ENCODE measurements at places on chromosomes 7 and 10.

DNA sequence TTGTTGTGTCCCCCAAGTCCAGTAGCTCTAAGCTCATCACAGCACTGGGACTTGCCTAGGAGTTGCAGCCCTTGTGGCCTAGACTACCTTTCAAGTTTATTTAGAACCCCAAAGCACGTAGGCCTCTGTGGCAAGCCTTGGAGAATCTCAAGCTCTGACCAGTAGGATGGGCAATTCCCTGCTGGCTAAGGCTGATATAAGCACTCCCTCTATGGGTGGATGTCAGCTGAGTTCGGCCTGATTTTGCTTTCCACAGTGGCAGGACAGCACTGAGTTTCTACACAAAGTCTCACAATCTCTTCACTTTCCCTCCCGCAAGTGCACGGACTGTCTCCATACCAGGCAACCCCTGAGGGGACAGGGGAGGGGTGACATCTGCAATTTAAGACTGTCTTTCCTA lies 886.4 kb upstream of the LRRN3 start:
- no peak for DNase-seq

DNA sequence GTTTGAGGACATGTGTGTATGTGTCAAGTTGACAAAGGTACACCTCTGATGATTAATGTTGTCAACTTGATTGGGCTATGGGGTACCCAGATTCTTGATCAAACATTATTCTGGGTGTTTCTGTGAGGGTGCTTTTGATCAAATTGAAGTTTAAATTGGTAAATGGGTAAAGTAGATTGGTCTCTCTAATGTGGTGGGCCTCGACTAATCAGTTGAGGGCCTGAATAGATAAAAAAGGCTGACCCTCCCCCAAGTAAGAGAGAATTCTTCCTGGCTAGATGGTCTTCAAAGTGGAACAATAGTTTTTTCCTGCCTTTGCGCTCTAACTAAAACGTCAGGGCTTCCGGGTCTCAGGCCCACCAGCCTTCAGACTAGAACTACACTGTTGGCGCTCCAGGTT lies 309.9 kb upstream of the MGMT start:
- DNase-seq, result no peak

GRCh38 chr10:48525113-48525512 lies 79.8 kb downstream of the ARHGAP22 start:
- no peak for DNase-seq

DNA sequence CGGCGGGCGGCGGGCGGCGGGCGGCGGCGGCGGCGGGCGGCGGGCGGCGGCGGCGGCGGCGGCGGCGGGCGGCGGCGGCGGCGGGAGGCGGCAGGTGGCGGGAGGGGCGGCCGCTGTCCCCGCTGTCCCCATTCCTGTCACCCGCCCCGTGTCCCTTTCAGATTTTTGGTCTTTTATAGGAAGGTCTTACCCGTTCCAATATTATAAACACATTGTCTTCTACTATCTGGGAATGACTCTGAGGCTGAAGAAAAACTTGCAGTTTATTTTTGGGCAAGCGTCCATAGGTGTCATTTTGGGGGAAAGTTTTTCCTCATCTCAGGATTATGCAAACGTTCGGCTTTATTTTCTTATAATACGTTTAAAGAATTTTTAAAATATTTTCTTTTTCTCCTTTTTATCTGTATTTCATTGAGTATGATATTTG lies 578 bp downstream of the ZNF713 start:
- peak; percentile 17 for DNase-seq

DNA sequence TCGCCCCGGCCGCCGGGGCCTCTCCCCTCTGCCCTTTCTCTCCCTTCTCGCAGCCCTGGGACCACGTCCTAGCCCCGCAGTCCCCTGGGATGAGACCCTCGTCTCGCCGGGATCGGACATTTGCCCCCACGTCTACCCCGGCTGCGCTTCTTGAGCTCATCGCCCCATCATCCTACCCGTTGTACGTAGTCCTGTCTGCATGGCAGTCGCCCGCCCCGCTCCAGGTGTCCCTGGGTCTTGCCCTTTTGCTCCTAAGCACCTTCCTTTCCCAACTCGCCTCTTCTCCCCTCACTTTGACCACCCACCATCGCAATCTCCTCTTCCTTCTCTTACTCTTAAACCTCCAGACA lies 582 bp downstream of the TPST1 start:
- peak; percentile 17 for DNase-seq

DNA sequence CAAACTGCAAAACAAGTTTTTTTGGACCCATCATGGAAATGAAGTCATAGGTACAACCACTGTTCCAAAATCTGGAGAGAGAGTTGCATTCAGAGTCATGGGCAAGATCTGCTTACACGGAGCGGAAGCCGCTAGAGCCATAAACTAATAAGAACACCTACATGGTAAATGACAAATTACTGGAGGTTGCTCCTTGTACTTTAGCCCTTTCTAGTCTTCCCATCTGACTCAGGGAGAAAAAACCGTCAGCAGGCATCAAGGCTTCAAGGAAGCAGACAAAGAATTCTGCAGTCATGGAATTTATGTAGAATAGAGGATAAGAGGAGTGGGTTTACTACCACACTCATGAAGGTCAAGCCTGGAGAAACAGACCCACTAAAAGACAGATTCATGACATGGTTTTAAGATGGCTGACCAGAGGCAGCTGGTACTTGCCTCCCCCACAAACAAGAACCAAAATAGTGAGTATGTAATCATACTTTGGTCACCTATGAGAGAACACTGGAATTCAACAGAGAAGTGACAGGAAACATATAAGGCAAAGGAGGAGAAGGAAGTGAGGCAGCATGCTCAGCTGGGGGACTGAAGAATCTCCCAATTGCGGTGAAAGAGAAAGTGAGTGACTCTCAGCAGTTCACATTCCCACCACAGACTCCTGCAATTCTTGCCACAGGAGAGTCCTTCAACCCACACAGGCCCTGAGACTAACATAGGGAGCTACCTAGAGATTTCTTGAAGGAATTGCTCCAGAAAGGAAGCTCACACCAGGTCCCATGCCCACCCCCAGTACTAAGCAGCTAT lies 42.4 kb upstream of the ASAH2 start:
- no peak for DNase-seq

DNA sequence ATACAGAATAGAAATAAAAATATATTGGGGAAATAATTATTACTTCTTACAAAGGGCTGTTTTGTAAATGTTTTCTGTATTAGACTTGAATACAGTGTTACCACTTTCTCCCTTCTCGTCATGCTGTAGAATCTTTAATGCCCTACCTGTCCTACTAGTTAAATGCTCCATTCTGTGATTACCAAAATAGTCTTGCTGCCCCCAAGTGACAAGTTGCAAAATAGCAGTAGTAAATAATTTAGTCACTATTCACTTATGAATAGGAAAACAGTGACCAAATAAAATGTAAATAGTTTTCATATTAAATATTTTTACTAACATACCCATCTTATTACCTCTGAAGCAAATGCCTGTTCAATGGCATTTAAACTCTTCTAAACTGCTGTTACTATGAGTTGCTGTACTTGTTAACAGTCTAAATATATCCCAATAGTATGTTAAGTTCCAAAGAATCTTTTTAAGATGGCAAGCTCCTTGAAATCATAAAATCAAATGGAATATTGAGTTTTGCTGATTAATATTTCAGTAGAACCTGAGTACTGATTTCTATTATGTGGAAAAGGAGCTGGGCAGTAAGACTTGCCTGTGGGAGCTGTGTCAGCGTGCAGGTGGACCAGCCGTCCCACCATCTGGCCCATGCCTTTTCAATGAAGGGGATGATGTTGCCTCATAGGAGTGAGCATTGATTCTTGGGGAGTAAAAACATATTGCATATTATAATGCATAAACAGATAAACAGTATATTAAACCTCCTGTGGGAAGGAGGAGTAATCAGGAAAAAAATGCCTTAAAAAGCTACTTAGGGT lies 18.1 kb upstream of the OIT3 start:
- DNase-seq, result peak; percentile 31

DNA sequence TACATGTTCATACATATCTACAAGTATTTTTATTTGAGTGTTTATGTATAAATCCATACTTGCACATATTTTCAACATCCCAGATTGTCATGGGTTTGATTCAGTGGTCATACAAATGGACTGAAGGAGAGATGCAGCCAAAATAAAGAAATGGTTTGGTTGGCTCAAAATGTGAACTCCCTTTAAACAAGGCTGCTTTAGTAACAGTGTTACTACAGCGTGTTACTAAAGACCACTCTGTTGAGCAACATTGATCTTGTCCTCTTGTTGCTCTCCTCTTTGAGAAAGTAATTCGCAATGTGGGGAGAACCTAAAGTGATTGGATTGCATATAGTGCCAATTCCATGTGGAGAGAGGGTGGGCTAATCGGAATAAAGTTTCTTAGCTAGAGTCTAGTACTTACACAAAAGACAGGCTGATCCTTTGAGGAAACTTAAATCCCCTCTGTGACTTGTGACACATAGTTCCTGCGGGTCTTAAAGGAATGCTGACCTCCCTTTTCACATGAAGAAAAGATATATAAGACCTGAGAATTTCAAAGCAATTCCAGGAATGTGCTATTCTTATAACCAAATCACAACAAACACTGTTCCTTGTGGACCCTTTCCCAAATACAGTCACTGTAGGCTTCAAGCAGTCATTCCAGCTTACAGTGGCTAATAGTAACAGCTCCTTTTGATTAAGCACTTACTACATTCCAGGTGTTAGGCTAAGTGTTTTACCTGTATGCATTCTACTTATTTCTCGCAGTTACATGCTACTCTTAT lies 144.3 kb downstream of the FZD1 start:
- no peak for DNase-seq

GRCh38 chr7:96430356-96430755 lies 108.5 kb upstream of the SLC25A13 start:
- DNase-seq, result no peak

DNA sequence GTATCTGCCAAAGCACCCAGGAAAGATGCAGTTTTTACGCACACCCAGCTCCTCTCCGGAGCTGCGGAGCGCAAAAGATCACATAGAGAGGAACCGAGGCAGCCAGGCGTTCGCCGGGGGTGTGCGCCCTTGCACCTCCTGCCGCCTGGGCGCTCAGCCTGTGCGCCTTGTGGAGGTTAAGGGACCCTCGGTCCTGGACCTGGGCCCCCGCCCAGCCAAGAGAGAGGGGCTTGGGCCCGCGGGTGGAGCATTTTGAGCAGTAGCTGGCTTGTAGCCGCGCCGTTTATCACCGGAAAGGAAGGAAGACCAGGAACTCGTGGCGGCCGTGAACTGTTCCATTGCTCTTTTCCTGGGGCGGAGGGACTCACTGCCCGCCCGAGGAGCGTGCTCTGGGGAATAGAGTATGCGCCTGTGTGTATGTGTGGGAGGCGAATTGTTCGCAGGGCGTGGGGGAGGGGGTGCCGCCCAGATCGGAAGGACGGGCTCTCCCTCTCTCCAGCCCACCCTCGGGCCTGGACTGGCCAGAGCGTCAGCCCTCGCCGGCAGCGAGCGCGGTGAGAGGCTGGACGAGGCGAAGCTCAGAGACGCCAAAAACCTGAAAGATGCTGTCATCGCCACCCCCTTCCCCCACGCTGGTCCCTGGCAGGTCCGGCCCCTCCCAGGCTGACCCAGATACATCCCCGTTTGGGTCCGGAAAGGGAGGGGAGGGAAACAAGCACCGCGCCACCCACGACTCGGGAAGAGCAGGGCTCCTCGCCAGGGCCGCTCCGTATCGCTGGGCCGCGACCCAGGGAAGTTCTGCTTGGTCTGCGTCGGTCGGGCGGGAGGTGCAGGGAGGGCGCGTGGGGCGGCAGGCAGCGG lies 1.2 kb upstream of the WNT2 start:
- peak; percentile 14 for DNase-seq

GRCh38 chr10:9707216-9707615 lies 1310.5 kb upstream of the CELF2 start:
- DNase-seq, result peak; percentile 9

DNA sequence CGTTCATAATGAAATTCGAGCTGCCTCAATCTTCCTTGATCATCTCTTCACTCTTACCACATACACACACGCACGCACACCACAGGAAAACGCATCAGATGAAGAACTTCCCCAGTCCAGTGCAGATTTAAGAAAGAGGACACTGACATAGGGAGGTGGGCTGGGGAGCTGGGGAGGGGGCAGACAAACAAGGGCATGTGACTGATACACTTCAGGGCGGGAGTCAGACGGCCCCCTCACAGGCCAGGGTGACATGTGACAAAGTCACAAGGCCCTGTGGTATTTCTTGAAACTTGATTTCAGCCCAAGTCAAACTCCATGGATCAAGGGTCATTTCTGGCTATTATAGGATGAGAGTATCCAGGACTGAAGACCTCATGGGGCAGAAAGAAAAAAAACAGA lies 82.6 kb downstream of the KCNMA1 start:
- peak; percentile 45 for DNase-seq

DNA sequence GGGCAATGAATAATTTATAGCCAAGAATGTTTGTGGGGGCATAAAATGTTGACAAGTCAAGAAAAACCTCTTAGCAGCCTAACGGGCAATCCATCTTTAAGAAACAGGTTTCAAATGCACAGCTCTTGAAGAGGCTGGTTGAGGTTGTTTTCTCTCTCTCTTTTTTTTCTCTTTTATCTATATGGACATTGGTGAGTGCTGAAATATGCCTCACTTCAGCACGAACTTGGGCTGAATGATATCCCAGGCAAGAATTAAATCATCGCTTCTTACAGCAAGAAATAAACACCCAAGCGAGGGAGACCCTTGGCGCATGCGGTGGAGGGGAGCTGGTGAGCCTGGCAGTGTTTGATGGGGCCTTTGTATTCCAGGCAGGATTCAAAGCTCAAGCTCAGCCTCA lies 160.9 kb downstream of the OAT start:
- no peak for DNase-seq

DNA sequence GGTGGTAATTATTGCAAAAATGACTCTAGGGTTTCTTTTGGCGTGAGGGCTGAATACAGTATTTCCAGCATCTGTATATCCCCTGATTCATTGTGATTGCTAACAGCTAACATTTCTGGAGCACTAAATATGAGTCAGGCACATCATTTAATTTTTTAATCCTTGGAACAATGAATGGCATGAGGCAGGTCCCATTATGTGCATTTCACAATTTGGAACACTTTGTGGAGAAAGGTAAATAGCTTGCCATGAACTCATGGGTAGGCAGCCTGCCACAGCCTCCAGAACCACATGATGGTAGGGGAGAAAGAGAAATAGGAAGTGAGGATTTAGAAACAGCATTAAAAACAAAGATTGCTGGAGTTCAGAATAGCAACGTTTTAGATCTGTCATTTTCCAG lies 1.7 kb downstream of the NPTX2 start:
- DNase-seq, result peak; percentile 51

- peak; percentile 84 for DNase-seq
Measured at GRCh38 chr7:92448205-92448747, 994 bp downstream of the GATAD1 start.

- DNase-seq, result no peak
Measured at GRCh38 chr7:35430547-35431153, 176.8 kb upstream of the TBX20 start.

- no peak for DNase-seq
Measured at GRCh38 chr7:73769481-73770001, 529 bp downstream of the CLDN3 start.

- no peak for DNase-seq
Measured at GRCh38 chr10:122746408-122746807, 46.8 kb upstream of the C10orf120 start.
